ENCODE measurements at places on chromosomes 13 and 19.

GRCh38 chr13:20901668-20902437, 693 bp downstream of the XPO4 start:
- peak; percentile 16 for DNase-seq

DNA sequence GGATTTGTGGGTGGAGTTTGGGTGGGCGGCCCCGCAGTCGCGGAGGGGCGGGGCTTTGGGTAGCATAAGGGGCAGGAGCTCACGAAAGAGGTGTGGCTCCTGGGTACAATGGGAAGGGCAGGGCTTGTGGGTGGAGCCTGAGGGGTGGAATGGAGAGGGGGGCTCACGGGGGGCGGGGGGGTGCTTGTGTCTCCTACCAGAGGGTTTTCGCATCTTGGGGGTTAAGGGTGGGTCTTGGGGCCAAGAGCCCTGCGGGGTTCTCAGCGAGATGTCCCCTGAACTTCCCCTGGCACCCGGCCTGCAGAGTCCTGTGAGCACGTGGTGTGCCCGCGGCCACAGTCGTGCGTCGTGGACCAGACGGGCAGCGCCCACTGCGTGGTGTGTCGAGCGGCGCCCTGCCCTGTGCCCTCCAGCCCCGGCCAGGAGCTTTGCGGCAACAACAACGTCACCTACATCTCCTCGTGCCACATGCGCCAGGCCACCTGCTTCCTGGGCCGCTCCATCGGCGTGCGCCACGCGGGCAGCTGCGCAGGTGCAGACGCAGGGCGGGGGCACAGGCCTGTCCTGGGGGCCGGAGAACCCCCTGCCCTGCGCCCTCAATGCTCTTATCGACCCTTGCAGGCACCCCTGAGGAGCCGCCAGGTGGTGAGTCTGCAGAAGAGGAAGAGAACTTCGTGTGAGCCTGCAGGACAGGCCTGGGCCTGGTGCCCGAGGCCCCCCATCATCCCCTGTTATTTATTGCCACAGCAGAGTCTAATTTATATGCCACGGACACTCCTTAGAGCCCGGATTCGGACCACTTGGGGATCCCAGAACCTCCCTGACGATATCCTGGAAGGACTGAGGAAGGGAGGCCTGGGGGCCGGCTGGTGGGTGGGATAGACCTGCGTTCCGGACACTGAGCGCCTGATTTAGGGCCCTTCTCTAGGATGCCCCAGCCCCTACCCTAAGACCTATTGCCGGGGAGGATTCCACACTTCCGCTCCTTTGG, 5.1 kb downstream of the FSTL3 start:
- DNase-seq, result peak; percentile 77

GRCh38 chr13:99572131-99572530, 70.9 kb downstream of the TM9SF2 start:
- no peak for DNase-seq

DNA sequence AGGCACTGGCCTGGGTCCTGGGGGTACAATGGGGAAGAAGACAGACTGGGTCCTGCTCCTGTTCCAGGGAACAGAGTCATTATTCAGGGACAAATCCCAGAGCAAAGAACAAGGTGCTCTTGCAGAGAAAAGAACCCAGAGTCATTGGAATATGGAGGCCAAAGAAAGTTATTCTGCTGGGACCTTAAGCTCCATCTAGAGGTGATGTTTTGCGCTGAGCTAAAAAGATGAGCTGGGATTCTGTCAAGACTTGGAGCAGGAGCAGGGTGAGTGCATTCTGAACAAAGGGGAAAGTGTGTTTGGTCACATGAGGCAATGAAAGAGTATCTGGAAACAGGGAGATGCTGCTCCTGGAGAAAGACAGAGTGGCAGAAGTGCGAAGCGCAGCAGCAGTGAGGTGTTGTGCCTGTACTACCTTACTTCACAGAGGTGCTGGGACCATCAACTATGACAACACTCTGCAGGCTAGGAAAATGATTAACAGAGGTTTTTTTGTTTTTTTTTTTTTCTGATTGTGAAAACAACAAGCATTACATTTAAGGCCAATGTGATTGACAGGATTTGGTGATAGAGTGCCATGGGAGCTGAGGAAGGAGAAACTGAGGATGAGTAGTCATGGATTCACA, 95.3 kb upstream of the TNFSF11 start:
- DNase-seq, result no peak

DNA sequence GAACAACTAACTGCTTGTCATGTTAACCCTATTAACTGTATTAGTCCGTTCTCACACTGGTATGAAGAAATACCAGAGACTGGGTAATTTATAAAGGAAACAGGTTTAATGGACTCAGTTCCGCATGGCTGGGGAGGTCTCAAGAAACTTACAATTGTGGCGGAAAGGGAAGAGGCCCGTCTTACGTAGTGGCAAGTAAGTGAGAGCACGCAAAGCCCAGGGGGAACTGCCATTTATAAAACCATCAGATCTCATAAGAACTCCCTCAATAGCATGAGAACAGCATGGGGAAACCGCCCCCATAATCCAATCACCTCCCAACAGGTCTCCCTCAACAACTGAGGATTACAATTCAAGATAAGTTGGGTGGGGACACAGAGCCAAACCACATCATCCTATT, 34.7 kb downstream of the PHF11 start:
- no peak for DNase-seq

- DNase-seq, result no peak
Measured at GRCh38 chr19:566403-566802, 6.0 kb upstream of the BSG start.
